Inflammatory macrophage (primary cell): ENCODE measurements at places on chromosomes 3 and 15.

DNA sequence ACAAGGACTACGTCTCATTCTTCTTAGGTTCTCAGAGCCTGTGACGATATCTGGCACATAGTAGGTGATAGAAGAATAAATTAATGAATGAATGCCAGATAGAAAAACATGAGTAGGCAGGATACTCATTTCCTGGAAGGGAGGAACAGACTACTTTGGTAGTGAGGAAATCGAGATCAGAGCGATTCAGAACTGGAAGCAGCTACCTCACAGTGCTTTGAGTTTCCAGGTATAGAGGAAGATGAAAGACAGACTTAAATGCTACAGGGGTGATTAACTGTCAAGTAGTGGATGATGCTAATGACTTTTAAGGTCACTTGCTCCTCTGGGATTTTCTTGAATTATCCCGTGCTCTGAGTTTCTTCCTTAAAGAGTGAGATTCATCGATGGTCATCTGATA, 951.5 kb upstream of the CFAP20DC start:
- no peak for DNase-seq

DNA sequence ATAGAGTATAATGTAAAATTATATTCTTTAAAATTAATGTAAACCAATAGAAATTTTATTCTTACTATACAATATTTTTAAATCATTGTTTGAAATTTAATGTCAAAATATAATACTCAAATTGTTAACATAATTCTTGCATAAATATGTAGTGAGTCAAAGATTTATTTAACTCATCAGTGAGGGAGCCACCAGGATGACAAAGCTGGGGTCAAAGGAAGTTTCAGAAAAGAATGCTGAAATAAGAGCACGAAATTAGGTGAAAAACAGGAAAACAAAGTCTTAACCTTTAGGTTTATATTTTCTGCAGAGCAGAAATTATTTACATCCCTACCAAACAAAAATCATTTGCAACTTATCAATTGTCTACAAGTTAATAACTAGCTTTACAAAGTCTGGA, 74.1 kb downstream of the DIPK2A start:
- DNase-seq = no peak

DNA sequence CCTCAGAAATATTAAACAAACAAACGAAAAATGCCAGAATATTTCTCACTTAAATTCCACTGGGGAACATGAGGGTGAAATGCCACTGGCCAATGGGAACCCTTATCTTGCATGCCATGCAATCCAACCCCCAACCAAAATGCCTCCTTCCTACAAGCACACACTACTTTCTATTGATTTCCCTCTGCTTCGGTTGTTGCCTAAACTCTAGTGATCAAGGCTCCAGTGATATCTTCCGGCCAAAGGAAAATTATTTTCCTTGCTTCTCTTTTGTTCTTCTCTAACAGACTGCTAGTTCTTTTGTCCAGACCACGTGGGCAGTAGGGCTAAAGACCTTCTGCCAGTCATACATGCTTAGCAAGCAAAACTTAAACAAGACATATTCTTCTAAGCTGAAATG, 115.7 kb downstream of the TMCC1 start:
- DNase-seq = no peak

- no peak for DNase-seq
Observed at GRCh38 chr3:35422836-35423601, 216.3 kb upstream of the ARPP21 start.

- peak; percentile 22 for DNase-seq
Observed at GRCh38 chr15:75639191-75639708, 774 bp downstream of the IMP3 start.

- no peak for DNase-seq
Observed at GRCh38 chr3:71461114-71461513, 122.4 kb downstream of the FOXP1 start.

DNA sequence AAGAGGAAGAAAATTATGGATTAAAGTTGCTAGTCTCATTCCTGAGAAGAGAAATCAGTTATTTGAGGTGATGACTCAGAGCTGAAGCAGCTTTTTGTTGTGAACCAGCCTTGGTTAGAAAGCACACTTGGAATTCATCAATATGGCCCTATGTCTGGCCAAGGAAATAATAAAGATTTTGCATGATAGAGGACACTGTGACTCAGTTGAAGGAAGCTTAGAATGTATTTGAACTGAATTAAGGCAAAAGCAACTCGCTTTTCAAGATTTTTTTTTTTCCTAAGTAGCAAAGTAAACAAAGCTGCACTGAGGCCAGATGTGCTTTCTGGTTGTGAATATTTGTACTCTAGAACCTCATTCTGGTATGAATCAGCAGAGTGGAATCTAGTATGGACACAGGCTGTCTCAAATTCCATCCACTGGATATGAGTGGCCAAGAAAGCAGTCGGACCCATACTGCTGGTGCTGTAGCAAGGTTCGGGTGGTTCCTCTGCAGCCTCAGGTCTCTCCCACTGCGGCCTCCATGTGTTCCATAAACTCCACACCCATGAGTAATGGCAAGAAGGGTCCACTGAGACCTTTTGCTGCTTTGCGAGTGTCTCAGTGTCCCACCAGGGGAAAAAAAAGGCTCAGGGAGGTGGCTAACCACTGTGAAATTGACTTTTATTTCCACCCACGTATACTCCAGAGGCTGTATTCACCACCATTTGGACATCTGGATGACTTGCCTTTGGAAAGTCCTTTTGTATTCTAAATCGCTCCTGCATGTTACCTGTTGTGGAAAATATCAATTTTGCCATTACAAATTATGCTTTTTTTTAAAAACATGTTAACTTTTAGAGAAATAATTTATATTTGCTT, 53.1 kb downstream of the TGFBR2 start:
- DNase-seq = no peak

DNA sequence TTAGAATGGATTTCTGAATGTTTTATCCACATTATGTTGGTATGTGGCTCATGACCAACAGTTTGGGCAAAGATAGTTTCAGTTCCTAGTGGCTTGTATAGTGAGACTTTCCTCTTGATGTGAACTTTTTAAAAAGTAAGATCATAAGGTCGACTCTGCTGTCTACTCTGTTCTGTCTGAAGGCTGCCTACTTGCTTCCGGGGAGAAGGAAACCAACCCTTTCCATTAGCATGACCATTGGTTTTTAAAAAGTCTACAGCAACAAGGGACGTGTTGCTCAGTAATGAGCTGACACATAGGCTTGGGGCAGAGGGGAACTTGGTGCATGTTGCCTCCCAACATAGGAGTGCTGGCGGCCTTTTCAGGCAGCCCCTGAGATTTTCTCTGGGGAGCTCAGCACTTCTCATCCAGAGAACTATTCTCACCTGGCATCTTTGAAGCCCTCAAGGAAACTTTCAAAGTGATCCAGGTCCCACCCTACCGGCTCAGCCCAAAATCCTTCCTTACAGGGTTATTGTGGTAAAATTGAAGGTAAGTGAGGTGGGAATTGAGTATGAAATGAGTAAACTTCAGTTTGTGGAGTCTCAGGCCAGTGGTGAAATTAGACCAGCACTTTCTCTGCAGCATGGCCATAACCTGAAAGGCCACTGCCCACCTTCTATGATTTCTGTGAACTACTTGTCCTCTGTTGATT, 30.6 kb downstream of the PSMD6 start:
- peak; percentile 67 for DNase-seq

DNA sequence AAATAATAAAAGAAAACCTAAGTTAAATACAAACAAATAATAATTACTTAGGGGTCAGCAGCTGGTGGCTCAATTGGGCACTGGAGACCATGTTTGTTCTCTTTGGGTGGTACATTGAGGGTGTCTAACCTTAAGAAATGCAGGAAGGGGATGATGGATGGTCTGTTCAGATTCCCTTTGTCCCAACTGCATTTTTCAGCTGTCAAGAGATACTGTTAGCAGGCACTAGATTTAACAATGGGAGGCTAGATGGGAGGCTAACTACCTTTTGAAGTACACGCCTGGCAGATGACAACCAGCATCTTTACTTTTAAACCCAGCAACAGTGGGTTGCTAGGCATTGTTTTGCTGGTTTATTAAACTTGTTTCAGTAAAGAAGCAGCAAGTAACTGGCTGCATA, 222.5 kb downstream of the SUCLG2 start:
- no peak for DNase-seq

- peak; percentile 57 for DNase-seq
Observed at GRCh38 chr3:38004415-38005075, 14.0 kb downstream of the VILL start.

DNA sequence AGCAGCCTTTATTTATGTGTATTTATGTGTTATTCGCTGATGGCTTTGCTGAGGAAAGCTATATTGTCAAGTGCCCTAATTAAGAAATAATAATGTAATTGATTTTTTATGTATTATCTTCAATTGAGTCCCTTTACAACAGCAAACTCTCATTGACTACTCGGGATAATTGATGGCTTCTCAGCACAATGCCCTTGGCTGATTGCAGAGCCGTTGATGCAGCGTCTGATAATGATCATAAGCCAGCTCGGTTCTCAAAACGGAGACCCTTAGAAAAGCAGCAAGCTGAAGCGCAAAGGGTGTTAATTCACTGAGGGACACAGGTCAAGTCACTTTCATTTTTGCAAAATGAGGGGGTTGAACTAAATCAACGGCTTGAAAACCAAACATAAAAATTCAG, 357.1 kb upstream of the KCNH8 start:
- no peak for DNase-seq

DNA sequence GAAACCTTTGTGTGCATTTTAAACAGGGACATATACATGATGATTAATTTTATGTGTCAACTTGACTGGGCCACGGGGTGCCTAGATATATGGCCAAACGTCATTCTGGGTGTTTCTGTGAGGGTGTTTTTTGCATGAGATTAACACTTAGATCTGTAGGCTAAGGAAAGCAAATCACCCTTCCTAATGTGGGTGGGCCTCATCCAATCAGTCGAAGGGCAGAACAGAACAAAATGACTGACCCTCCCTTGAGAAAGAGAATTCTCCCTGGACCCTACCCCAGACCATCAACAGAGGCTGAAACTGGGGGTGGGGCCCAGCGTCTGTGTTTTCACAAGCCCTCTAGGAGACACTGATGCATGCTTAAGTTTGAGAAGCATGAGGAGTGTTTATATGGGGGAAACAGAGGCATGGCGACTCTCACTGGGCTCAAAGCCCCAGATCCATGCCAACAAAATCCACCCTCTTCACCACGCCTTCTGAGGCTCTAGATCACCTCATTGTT, 56.2 kb downstream of the ITGA11 start:
- no peak for DNase-seq

DNA sequence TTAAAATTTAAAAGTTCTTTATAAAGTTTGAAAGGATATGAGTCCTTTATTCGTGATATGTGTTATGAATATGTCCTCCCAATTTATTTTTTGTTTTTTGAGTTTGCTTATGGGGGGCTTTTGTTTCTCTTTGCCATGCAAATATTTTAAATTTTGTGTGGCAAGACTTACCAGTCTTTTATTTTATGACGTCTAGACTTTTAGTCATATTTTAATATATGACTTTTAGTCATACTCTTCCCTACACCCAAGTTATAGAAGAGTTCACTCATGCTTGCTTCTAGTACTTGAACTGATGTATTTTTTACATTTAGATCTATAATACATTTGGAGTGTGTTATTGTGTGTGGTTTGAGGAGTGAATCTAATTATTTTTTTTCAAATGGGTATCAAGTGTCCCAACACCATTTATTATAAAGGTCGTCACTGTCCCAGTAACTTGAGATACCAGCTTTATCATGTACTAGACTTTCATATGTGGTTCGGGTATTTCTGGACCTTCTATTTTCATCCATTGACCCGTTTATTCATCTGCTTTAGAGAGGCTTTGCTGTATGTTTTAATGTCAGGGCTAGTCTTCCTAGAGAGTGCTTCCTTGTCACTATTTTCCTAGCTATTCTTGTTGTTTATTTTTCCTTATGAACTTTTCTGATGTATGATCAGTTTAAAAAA, 755 bp downstream of the PARP15 start:
- DNase-seq = no peak
